CD4-positive, alpha-beta T cell treated with Interleukin-15 for 4 hours (primary cell): ENCODE measurements at places on chromosomes 7 and 10.

- no peak for DNase-seq
Measured at GRCh38 chr10:4316161-4316810, 509.7 kb upstream of the AKR1E2 start.

DNA sequence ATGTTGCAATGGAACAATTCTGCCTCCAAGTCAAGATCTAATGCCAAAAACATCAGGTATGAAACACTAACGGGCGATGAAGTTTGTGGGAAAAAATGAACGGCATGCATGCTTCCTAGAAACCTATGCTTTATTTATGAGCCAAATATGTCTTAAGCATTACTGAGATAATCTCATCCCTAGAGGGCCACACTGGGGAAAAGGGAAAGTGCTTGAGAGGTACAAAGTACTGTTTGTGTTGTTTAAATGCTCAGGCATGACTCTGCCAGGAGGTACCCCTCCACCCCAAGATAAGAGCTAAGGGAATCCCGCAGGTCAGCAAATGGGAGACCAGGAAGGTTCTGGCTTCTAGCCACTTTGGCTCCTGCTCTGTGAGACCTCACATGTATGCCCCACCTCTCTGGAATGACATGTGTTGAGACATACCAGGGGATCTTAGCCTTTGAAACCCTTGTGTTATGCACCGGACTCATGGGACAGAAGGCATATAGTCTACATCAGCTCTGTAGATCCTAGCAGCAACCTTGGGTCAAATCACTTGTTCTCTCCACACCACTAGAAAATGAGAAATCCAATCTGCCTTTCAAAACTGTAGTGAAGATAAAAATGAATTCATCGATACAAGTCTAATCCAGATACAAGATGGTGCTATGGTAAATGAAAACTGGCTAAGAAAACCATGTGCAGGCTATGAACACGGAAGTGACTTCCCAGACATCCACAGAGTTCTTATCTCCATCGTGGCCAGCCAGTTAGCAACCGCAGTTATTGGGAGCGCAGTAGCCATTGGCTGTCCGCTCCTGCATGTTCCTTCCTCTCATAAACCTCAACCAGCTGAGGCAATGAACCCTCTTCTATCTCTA is 61.0 kb downstream of the CREB3L2 start:
- DNase-seq = no peak

DNA sequence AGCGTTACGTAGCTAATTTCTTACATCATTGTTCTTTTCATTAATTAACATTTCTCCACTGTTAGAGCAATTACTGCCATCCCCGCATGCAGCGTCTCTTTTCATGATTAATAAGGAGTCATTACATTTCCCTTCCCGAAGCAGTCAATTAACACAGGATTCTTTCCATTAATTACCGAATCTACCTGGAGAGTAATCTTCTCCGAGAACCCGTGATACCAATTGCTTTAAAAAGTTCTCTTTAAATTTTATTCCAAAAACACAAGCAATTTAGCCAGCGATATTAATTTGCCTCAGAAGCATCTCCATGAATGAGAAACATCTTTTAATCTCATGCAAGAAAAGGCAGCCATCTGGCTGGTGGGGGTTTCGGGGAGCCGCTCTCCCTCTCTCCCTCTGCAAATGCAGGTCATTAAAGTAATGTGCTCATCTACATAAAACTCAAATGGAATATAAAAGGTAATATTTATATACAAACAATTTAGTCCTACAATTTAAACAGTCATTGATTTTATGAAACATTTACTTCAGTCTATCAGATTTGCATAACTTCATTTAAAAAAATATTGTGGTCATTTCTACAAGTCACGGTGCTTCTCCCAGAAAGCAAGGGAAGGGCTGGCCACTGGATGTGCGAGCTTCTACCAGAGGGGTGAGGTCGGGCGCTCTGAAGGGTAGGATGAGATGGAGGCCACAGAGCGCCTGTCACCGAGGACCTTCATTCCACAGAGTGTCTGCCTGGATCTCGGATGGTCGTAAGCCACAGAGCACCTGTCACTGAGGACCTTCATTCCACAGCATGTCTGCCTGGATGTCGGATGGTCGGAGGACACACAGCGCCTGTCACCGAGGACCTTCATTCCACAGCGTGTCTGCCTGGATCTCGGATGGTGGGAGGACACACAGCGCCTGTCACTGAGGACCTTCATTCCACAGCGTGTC is 145.0 kb downstream of the WDR37 start:
- DNase-seq = no peak

DNA sequence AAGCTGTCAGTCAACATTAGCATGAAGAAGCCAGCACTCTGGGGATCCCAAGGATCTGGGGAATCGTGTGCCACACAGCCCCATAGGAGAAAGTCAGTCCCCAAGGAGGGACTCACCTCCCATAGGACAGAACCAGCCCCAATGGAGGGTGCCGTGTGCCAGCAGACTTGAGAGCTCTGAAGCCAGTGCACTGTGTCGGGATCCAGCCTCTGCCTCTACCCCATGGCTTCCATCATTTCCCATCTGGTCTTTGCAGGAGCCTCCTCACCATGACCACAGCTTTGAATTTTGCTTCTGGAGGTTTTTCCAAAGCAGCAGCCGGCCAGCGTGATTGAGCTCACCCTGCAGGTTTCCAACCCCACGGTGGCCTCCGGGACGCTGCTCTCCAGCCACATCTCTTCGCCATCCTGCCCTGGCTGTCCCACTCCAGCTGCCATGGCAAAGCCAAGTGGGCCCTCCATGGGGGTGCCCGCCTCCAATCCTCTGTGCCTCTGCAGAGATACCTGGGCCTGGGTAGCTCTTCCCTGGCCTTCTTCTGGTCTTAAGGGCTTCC is 171.8 kb upstream of the SHH start:
- no peak for DNase-seq

DNA sequence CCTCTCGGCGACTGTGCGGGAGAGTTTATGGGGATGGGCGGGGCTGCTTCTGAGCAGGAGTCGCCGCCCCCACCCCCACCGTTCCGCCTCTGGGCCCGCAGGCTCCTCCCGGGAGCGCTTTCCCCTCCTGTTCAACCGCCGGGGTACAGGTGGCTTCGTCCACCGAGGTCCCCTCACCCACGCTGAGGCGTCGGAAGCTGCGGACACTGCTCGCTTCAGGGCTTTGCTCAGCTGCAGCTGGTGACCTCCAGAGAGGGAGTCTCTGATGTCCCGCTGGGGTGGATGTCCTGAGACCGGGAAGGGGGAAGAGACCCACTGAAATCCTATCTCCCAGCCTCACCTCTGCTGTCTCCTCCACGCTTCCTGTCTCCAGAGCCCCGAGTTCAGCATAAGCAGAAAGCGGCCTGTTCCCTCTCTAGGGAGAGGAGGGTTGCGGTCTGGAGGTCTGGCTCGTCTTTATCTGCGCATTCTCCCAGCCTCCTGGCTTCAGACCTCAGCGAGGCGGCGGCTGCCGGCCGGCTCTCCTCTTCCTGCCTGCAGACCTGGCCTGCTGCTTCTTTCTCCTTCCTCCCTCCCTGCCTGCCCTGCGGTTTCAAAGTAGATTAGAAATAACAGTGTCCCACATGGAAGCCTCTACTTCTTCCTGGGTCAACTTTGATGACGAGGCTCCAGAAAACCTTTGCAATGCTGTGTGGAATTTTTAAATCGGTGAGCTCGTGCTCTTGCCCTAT is 1.8 kb downstream of the CYP2E1 start:
- no peak for DNase-seq

GRCh38 chr10:122481296-122482056 is 20.1 kb downstream of the HTRA1 start:
- no peak for DNase-seq

- no peak for DNase-seq
Measured at GRCh38 chr7:157016024-157016351, 5.5 kb upstream of the MNX1 start.

- DNase-seq = no peak
Measured at GRCh38 chr7:70502117-70502863, 629.7 kb upstream of the GALNT17 start.

DNA sequence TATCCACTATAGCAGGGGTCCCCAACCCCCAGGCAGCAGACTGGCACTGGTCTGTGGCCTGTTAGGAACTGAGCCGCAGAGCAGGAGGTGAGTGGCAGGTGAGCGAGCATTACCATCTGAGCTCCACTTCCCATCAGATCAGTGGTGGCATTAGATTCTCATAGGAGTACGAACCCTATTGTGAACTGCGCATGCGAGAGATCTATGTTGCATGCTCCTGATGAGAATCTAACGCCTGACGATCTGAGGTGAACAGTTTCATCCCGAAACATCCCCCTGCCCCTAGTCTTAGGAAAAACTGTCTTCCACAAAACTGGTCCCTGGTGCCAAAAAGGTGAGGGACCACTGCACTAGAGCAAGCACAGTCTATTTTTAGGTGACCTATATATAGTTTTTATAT is 23.6 kb downstream of the ASZ1 start:
- DNase-seq = no peak

DNA sequence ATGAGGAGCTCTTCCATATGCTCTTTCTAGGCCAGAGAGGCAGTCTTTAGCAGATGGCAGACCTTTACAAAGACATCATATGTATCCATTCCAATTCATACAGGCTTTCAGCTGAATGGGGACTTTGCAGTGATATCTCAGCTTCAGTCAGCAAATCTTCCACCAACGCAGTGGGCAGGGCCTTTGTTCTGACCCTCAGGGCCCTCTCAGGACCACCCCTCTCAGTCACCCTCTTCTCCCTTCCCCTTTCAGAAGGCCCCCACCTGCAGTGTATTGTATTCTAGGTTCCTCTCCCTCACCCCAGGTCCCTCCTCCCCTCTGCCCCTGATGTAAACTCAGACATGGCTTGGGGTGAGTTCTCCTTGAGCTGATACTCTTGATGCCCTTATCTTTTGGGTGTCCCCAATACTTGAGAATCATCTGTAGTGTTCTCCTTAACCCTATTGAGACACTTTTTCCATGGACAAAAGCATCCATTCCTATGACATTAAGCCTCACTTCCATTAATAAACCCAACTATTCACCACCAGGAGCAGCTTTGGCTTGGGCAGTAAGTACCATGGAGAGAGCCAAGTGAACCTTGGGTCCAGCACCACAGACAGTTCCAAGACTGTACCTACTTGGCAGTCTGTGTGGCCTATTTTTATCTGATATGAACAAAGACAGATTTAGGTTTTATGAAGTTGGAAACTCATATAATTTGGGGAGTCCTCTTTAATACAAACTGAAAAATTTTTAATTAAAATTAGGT is 62.7 kb downstream of the ADCYAP1R1 start:
- DNase-seq = no peak

GRCh38 chr7:3107889-3108570 is 64.4 kb upstream of the CARD11 start:
- DNase-seq = no peak
